ENCODE measurements at places on chromosomes 4 and X.

GRCh38 chr4:92235731-92236130, 68.0 kb upstream of the GRID2 start:
- DNase-seq = no peak

DNA sequence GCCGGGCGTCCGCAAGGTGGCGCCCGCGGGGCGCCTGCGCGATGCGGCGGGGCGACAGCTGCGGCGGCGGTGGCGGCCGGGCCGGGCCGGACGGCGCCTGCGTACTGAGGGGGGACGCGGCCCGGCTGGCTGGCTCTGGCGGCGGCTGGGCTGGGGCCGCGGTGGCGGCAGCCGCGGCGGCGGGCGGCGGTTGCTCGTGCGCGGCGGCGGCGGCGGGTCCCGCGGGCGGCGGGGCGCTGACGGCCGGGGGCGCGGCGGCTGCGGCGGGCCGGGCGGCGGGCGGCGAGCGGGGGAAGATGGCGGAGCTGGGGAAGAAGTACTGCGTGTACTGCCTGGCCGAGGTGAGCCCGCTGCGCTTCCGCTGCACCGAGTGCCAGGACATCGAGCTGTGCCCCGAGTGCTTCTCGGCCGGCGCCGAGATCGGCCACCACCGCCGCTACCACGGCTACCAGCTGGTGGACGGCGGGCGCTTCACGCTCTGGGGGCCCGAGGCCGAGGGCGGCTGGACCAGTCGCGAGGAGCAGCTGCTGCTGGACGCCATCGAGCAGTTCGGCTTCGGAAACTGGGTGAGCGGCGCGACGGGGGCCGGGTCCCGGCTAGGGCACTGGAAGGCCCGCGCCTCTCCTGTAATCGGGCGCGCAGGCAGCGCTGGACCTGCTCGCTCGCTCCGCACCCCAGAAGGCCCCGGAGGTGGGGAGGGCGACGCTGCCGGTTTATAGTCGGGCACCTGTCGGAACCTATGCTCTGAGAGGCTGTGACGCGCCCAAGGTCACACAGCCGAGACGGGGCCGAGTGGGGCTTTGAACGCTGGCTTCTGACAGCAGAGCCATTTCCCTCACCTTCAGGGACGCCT, at the start of gene TADA2B:
Gene TADA2B, plus strand, starts transcription at position 89 of the 853 bp plus-strand sequence. Its CDS starts 208 bp downstream, at position 297.
- DNase-seq = peak; percentile 30

GRCh38 chr4:78171482-78171881, 114.4 kb downstream of the FRAS1 start:
- DNase-seq = no peak

DNA sequence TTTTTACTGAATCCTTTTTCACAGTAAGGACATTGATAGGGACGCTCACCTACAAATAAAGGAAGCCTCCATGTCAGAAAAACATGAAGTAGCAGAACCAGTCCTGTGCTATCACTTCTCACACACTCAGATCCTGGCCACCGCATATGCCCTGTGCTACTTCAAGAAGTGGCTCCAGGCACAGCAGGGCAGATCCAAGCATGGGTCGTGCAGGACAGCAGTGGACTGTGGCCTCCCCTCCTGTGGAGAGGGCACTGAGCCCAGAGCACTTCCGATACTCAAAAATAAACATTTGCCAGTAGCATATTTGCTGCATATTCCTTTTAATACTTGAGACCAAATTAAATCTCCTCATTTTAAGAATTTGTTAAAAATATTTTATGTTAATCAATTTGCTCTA, 167.9 kb downstream of the PRDM5 start:
- no peak for DNase-seq

GRCh38 chr4:20311856-20312255, 60.2 kb downstream of the SLIT2 start:
- no peak for DNase-seq

DNA sequence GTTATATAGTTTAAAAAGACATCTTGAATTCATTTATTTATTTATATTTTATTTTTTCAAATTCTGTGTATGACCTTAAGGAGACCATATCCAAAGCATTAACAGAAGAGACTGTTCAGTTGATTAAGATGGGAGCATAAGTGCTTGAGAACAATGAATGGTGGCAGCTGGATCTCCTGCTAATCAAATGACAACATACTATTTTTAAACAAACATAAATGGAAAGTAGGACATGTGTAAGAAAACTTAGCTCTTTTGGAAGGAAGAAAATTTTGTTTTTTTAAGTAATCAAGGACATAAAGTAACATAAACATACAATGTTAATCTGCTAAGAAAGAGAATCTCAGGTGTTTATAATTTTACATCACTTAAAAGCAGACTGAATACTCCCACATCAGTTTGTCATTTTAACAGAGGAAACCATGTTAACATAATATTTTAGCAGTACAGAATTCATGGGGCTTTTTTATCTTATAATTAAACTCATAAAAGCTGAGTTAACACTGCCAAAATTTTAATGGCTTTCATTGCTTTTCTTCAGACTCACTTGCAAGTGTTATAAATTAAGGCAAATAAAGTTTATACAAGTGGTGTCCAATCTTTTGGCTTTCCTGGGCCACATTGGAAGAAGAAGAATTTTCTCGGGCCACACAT, 95.1 kb downstream of the MAD2L1 start:
- no peak for DNase-seq

All from naive thymus-derived CD8-positive, alpha-beta T cell (primary cell).